ENCODE measurements at places on chromosomes 12 and 14. TPM values are rescaled to one million over a fixed set of nuclear protein-coding genes. Genes with fewer than 3 reads are reported as not detected.

The TPPP2 gene
- 0.57 TPM for total RNA-seq

The KRT72 gene
- not detected for total RNA-seq

The PKP2 gene
- 563 TPM for total RNA-seq

The NTS gene
- total RNA-seq = not detected

The TRHDE gene
- total RNA-seq = 0.96 TPM

The PLBD1 gene
- 45.1 TPM for total RNA-seq

The CD163 gene
- 5.1 TPM for total RNA-seq

The METTL25 gene
- total RNA-seq = 14.8 TPM

The HOXC6 gene
- not detected for total RNA-seq

The WNT1 gene
- not detected for total RNA-seq

The PLEK2 gene
- total RNA-seq = 0.74 TPM

The CISTR gene
- 3.1 TPM for total RNA-seq

The LRP1 gene
- 111 TPM for total RNA-seq

The TMTC1 gene
- 30.3 TPM for total RNA-seq

DNA sequence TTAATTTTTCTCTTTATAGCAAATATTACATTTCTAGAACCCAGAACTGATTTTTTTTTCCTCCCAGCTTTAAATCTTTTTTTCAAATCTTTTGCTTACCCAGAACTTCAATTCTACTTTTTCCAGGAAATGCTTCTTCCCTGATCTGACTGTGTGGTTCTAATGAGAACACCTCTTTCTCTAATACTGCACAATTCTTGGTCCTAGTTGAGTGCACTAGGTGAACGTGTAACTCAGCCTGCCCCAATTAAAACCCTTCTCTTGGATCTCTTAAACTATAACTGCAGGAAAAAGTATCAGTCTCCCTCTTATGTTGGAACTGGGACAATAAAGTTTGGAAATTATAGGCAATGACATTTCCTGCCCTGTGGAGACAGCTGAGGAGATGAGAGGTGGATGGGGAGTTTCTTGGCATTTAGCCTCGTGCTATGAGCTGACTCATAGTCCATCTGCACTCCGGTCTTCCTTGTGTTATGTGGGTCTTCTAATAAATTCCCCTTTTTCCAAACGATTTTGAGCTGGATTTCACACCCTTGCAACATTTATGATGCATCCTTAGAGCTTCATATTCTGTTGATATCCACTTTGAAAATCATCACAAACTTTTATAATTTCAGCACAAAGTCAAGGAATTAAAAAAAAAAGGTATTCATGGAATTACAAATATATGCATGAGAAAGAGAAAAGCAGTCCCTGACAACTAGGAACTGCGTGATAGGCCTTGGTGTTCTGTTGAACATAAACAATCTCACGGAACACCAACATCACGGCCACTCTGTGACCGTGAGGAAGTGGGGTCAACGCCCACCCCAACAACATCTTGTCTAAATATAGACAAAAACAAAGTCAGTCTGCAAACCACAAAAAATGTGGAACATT lies 52.4 kb downstream of the BRMS1L start:
- DNase-seq = peak; percentile 41

GRCh38 chr14:64467566-64467965 lies 2.3 kb downstream of the AKAP5 start:
- no peak for DNase-seq

DNA sequence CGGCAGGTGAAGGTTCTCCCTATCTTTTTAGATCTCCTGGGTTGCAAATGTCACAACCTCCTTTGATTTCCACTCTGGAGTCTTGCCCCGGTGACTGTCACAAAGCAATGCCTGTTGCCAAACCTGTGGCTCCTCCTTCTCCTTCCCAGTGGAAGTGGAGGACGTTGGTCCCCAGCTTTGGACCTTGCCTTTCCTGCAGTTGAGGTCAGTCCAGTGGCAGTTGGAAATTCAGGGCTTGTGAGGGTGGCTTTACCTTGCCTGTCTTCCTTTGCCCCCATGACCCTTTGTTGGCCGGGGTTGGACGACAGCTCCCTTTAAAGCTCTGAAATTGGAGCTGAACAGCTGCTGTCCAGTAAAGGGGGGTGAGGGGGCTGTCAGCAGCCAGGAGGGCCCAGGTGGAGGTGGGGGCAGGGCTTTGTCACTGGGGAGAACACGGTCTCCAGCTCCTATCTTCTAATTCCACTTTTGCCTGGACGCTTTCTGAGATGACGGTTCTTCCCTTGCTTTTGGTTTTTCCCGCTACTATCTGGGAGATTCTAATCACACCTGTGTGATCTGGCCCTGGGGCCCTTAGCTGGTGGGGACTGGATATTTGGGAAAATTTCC lies 4.1 kb downstream of the TEAD4 start:
- DNase-seq = peak; percentile 71

GRCh38 chr12:85275374-85275773 lies 4.6 kb upstream of the ALX1 start:
- no peak for DNase-seq

DNA sequence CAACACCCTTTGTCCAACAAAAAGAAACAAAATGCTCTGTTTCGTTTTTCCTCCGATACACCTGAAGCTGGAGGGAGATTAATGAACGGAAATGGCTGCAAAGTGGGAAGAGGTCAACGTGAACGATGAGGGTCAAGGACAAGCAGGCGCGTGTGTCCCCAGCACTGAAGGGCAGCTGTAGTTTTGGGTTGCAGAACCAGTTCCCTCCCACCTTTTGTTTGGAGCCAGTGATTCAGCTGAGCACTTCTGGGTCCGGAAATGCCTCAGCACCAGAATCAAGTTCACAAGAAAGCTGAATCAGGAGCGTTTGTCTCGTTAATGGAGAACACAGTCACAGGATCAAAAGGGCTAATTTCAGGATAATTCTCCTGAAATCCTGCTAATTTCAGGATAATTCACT lies 51.1 kb upstream of the PWP1 start:
- no peak for DNase-seq

DNA sequence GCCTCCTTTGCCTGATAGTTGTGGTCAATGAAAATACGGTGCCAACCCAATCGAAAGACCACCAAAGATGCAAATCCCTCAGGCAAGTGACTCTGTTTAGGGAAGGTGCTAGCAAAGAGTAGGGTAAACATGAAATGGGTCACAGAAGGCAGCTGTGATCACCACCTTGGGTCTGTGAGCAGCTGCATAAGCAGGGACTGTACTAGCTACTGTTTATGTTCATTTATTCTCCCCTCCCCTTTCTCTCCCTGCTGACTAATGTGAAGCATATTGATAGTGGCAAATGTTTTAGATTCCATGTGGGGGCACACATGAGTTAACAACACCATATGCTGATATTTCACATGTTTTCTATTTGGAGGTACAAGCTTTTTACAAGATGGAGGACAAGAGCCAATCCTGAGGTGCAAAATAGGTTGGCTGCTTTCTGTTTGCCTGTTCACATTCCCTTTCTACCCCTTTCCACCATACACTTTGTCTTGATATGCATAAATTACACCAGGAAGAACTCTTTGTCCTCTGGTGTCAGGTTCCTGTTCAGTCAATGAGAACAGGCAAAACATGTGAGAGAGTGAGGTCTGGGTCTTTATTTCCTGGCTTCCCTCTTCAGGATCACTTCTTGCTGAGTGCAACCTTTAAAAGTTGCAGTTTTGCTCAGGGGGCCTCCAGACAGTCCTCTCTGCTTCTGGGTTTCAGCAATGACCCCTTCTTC lies 71.1 kb downstream of the AVPR1A start:
- no peak for DNase-seq

- peak; percentile 15 for DNase-seq
These were observed 15.7 kb upstream of the ESPL1 start for GRCh38 chr12:53252349-53252916.

DNA sequence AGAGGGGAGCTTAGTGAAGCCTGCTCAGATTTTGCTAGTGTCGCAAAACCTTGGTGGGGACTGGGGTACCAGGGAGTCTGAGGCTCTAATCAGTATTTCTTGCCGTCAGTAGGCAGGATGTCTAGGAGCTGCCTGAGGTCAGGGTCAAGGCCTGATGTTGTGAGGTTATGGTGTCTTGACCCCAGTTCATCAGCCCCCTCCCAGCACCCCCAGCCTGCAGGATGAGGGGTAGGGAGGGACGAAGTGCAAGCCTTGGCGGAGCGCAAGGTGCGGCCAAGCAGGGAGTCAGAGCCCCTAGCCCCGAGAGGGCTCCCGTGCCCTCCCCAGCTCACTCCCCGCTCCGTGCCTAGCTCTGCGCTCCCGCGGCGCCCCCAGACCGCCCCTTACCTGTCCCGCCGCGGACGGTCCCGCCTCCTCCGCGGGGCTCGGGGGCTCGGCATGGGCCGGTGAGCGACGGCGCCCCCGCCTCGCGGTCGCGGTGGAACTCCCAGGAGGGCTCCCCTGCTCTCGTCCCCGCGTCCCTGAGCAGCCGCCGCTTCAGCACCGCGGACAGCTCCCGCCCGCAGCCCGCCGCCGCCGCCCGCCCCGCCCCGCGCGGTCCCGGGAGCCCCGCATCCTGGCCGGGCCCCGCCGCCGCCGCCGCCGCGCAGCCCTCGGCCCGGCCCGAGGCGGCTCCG lies 347 bp downstream of the SYNDIG1L start:
- peak; percentile 50 for DNase-seq

- no peak for DNase-seq
These were observed 14.3 kb upstream of the MCRS1 start for GRCh38 chr12:49582201-49582600.

GRCh38 chr14:102777711-102778337 lies 575 bp downstream of the TRAF3 start:
- peak; percentile 27 for DNase-seq

GRCh38 chr14:39876916-39877315 lies 444.7 kb upstream of the FBXO33 start:
- no peak for DNase-seq

DNA sequence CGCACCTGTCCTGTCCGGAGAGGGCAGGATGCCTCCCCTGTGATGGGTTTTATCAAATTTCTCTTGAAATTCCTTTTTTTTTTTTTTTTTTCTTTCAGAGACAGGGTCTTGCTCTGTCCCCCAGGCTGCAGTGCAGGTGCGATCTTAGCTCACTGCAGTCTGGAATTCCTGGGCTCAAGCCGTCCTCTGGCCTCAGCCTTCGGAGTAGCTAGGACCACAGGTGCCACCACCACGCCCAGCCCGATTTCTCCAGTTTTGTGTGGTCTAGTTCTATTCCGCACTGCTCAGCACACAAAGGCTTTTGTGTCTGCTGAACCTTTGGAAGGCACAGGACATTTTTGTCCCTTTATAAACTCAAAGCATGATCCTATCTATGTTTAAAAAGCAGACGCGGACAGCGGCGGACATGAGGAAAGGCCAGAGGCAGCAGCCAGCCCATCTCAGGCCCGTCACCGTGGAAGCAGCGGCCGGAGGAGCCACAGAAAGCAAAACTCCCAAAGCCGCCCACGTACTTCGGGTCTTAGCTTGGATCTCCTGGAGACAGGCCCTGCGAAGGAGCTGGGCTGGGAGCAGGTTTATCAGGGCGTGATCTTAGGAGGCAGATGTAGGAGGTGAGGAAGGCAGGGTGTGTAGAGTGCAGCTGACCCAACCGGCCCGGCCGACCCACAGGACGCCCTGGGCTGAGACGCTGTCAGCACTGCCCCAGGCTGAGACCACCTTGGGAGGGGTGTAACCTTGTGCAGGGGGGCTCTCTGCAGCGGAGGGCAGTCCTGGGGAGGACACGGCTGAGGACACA lies 30.9 kb upstream of the FBRSL1 start:
- no peak for DNase-seq

DNA sequence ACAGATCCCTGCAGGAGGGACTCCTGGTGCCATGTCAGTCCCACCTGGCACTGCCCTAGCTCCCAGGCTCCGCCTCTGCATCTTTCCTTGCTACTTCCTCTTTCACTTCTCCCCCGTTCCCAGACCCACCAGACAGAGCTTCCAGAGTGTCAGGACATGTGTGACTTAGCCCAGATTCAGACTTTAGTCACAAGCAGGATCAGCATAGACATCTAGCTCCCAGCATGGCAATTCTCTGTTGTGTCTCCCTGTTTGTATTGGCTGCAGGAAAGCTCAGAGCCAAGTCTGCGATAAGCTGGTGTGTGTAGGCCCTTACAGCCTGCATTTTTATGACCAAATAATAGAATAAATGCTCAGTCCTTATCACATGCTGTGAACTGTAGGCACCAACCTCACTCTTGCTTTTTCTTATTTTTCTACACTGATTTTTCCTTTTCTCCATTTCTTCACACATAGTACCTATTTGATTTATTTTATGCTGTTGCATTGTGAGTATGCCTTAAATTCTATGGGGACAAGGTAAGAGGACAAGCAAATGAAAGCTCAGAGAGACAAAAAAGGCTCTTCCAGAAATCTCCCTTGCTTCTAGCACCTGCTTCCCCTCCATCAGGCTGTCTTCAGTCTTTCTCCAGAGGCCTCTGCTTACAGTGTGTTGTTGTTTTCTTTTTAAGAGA lies 5.9 kb downstream of the DHRS2 start:
- no peak for DNase-seq

DNA sequence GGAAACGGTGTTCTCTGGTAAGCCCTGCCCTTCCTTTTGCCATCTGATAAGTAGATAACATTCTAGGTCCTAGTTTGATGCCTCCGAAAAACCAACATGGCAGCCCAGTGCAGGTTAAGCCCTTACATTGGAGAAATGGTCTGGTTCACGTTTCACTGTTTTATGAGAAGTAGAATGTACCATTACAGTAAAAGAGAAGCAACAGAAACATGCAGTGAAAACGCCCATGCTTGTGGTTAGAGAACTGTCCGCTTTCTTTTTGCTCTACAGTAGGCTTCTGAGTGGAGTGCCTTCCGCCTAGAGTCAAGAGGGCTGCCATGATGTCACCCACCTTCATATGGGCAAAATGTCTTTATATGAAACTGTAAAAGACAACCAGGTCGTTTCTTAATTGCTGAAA lies 190.4 kb upstream of the BCL2L14 start:
- no peak for DNase-seq

- no peak for DNase-seq
These were observed 420.5 kb downstream of the GXYLT1 start for GRCh38 chr12:41724216-41724615.

DNA sequence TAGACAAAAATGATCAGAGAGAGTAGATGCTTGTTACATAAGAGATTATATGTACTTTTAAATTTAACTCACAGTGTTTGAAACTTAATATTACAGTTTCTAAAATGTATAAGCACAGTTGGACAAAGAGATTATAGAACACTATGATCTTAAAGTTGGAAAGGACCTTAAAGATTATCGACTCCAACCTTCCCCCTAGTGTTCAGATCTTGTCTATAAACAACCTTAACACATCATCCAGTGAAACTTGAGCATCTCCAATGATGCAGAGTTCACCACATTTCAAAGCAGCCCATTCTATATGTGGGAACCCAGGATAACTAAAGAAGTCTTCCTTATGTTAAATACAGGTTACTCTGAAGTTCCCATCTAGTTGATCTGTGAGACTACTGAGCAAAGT lies 480.8 kb downstream of the RMST start:
- DNase-seq = no peak

GRCh38 chr14:50403419-50403818 lies 6.7 kb upstream of the CDKL1 start:
- no peak for DNase-seq

DNA sequence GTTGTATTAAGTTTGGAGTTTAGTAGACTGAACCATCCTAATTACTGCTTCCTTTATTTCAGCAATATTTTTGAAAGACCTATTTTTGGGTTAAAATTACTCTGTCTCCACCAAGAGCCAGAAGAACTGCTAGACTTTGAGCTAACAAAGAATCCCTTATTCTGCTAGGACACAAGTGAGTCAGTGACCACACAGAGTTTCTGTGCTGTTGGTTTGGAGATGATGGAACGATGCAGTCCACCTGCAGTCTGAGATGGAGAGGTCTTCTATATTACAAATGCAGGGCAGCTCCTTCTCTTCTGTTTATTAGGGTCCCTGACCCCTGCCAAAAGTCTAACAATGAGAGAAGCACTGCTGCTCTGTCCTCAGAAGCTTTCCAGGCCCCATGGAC lies 6.7 kb upstream of the STXBP6 start:
- DNase-seq = no peak

Measured in heart right ventricle (tissue), 16 donors.